Testis (tissue), 5 donors: ENCODE measurements at places on chromosomes 12 and 14. TPM values are rescaled to one million over a fixed set of nuclear protein-coding genes. Genes with fewer than 3 reads are reported as not detected.

GRCh38 chr14:58712357-58712756 is 74.6 kb downstream of the DACT1 start:
- H3K4me3 ChIP-seq, result no peak overlapping the region
- H3K27ac ChIP-seq, result no peak overlapping the region
- H3K4me1 ChIP-seq, result no peaks in the 10 kb centered on the region
- no peaks in the 10 kb centered on the region for H3K36me3 ChIP-seq

GRCh38 chr12:110726028-110726427 is 16.7 kb downstream of the PPP1CC start:
- no peaks in the 10 kb centered on the region for H3K27me3 ChIP-seq
- no peak for DNase-seq
- no peak overlapping the region for H3K27ac ChIP-seq
- H3K4me3 ChIP-seq, result no peak overlapping the region

DNA sequence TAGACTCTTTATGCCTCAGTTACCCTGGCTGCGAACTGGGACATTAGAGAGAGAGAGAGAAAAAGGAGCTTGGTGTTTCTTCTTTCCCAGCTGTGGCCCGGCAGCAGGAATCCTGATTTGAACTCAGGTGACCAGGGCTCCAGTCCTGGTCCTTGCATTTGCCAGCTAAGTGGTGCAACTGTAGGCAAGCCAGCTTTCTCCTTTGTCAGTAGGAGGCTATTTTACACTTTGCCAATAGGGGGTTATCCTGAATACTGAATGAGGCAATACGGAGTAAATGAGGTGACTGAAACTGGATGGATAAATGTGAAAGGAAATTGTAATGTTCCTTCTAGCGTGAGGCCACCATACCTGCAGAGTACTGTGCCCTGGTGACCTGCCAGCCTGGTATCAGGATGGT is 27.8 kb downstream of the KCNA5 start:
- no peaks in the 10 kb centered on the region for H3K4me1 ChIP-seq
- no peak overlapping the region for H3K4me3 ChIP-seq
- no peaks in the 10 kb centered on the region for H3K36me3 ChIP-seq
- no peak for DNase-seq
- no peaks in the 10 kb centered on the region for H3K27me3 ChIP-seq
- no peak overlapping the region for H3K27ac ChIP-seq

DNA sequence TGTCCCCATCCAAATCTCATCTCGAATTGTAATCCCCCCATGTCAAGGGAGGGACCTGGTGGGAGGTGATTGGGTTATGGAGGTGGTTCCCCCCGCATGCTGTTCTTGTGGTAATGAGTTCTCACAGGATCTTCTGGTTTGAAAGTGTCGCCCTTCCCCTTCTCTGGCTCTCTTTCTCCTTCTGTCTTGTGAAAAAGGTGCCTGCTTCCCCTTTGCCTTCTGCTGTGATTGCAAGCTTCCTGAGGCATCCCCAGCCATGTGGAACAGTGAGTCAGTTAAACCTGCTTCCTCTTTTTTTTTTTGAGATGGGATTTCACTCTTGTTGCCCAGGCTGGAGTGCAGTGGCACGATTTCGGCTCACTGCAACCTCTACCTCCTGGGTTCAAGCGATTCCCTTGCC is 104.0 kb downstream of the CCDC91 start:
- H3K4me1 ChIP-seq, result no peaks in the 10 kb centered on the region
- H3K27ac ChIP-seq, result no peak overlapping the region
- DNase-seq, result no peak
- no peaks in the 10 kb centered on the region for H3K36me3 ChIP-seq
- no peak overlapping the region for H3K4me3 ChIP-seq
- no peaks in the 10 kb centered on the region for H3K27me3 ChIP-seq

- no peaks in the 10 kb centered on the region for H3K27me3 ChIP-seq
- no peaks in the 10 kb centered on the region for H3K36me3 ChIP-seq
- no peak overlapping the region for H3K27ac ChIP-seq
- H3K4me1 ChIP-seq, result no peaks in the 10 kb centered on the region
- H3K4me3 ChIP-seq, result no peak overlapping the region
Measured at GRCh38 chr14:72682188-72682587, 211.7 kb downstream of the DPF3 start.

GRCh38 chr12:57583008-57583831 is 7.8 kb upstream of the PIP4K2C start:
- H3K36me3 ChIP-seq, result no peaks in the 10 kb centered on the region
- no peak overlapping the region for H3K27ac ChIP-seq
- no peaks in the 10 kb centered on the region for H3K4me1 ChIP-seq
- no peaks in the 10 kb centered on the region for H3K27me3 ChIP-seq
- no peak overlapping the region for H3K4me3 ChIP-seq
- peak; percentile 85 for DNase-seq

The KRT83 gene
- 1.2 TPM for total RNA-seq

The CLEC14A gene
- total RNA-seq, result 9.7 TPM

The C14orf180 gene
- not detected for total RNA-seq

The KRT74 gene
- 3.9 TPM for total RNA-seq

The PLEKHG7 gene
- total RNA-seq, result 0.31 TPM
